Activated naive CD8-positive, alpha-beta T cell treated with anti-CD3 and anti-CD28 coated beads, Interleukin-2, amount 50 U/mL, for 24 hours (primary cell): ENCODE measurements at places on chromosomes 6 and 20.

DNA sequence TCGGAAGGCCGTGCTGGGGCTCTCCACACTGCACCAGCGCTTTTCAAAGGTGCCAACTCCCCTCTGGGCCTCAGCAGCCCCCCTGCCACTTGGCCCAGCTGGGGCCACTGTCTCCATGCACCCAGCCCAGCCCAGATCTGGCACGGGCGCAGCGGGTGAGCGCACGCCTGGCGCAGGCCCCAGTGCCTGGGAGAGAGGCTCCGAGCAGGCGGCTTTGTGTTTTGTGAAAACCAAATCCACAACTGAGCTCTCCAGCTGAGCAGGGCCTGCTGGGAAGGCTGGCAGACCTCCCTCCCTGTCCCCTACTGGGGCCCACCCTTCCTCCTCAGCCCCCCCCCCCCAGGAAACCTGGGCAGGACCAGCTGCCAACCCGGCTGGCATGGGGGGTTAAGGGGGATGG lies 17.0 kb downstream of the MDGA1 start:
- DNase-seq, result no peak

- no peak for DNase-seq
Observed at GRCh38 chr20:16028923-16029322, 544.3 kb downstream of the KIF16B start.

GRCh38 chr20:53855733-53856132 lies 214.7 kb downstream of the BCAS1 start:
- no peak for DNase-seq

GRCh38 chr6:4344317-4344899 lies 209.0 kb upstream of the ECI2 start:
- no peak for DNase-seq

DNA sequence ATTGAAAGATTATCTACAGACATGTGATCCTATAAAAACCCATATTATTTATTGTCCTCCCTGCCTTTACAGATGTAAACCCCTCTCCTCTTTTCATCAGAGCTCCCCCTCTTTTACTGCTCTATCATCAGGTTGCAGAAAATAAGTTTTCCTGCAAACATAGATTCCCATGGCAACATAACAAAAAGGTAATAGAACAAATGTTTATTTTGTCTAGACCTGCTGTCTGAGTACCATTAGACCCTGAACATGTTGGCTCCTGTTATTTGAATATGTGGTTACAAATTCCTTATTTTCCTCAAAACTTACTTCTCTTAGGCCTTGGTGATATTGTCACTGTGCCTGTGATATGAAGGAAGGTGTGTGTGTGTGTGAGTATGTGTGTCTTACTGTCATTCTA lies 11.5 kb downstream of the MAPK14 start:
- no peak for DNase-seq

GRCh38 chr6:126170978-126171382 lies 168.9 kb upstream of the CENPW start:
- DNase-seq, result peak; percentile 18

DNA sequence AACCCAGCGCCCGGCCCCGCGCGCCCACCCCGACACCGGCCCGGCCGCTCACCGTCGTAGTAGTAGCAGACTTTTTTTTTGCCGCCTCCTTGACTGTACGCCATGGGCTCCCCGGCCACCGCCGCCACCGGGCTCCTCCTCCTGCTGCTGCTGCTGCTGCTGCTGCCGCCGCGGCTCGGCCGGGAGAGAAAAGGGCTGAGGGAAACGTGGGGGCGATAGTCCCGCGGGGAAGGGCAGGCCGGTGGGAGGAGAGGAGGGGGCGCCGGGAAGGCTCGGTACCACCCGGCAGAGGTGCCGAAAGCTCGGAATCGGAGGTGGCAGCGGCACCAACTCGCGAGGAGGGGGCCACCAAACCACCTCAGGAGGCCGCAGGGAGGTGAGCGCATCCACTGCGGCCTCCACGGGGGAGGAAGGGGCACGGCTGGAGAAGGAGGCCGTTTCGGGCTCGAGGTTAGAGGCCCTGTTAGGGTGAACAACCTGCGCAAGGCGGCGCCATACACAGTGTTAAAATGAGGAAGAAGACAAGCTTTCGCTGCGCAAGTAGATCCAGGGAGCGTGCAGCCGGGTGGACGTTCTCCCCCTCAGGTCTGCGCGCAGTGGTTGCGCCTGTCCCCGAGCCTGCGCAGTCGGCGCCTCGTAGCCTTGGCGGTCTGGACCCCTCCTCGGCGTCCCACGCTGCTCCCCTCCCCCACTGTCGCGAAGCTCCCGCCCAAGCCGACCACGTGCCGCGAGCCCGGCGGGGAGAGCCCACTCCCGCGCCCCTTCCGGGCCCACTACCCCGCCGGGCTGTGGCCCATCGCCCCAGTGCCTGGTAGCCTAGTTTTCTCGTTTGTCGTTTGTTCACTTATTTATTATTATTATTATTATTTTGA lies at the start of gene HDAC2:
HDAC2 (minus strand) TSS at position 344 of the 872 bp plus-strand sequence; CDS start at position 104, 240 bp downstream.
- DNase-seq, result peak; percentile 90

GRCh38 chr6:106204961-106205360 lies 118.8 kb downstream of the PRDM1 start:
- no peak for DNase-seq

DNA sequence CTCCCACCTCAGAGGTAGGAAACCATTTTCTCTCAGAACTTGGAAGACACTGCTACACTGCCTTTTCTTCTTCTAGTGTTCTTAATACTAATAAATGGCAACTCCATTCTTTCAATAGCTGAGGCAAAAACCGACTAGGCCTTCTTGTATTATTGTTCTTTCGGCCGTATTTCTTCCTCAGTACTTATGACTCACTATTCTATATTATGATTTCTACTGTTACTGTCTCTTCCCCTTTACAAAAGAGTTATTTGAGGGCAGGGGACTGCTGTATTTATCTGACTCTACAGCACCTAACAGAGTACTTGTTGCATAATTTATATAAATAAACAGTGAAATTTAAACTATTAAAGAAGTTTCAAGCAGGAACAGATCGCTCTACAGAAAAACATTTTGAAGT lies 3.1 kb downstream of the DNAAF9 start:
- DNase-seq, result no peak

- no peak for DNase-seq
Observed at GRCh38 chr6:53530346-53530745, 14.6 kb downstream of the GCLC start.

GRCh38 chr6:4585682-4586468 lies 190.3 kb upstream of the CDYL start:
- DNase-seq, result no peak

GRCh38 chr20:49666911-49667310 lies 46.8 kb downstream of the B4GALT5 start:
- DNase-seq, result no peak
